ENCODE measurements at places on chromosomes 16 and 17.

GRCh38 chr16:58492066-58492465, 7.9 kb upstream of the NDRG4 start:
- DNase-seq, result no peak

DNA sequence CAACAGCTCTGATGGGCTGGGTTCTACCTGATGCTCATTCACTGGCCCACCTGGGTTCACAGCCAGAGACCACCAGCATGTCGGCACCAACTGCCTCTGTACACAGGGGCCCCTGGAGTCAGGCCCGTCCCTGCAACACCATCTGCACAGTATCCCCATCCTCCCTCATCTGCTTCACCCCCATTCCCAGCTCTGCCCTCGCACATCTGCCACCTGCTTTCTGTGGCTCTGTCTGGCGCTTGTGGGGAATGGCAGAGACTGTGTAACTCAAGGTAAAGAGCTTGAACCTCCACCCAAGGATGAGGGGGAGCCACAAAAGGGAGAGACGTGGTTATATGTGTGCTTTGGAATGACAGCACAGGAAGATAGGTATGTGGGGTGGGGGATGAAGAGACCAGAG, 27.2 kb downstream of the SMPD3 start:
- no peak for DNase-seq

- DNase-seq, result no peak
These were observed 27.7 kb upstream of the CBX4 start for GRCh38 chr17:79866791-79867518.

GRCh38 chr17:71292006-71292405, 828.8 kb upstream of the SOX9 start:
- DNase-seq, result no peak

GRCh38 chr16:48525201-48526057, 84.6 kb downstream of the N4BP1 start:
- DNase-seq, result no peak

- DNase-seq, result no peak
These were observed 583 bp upstream of the ZNF747 start for GRCh38 chr16:30535106-30535776.

DNA sequence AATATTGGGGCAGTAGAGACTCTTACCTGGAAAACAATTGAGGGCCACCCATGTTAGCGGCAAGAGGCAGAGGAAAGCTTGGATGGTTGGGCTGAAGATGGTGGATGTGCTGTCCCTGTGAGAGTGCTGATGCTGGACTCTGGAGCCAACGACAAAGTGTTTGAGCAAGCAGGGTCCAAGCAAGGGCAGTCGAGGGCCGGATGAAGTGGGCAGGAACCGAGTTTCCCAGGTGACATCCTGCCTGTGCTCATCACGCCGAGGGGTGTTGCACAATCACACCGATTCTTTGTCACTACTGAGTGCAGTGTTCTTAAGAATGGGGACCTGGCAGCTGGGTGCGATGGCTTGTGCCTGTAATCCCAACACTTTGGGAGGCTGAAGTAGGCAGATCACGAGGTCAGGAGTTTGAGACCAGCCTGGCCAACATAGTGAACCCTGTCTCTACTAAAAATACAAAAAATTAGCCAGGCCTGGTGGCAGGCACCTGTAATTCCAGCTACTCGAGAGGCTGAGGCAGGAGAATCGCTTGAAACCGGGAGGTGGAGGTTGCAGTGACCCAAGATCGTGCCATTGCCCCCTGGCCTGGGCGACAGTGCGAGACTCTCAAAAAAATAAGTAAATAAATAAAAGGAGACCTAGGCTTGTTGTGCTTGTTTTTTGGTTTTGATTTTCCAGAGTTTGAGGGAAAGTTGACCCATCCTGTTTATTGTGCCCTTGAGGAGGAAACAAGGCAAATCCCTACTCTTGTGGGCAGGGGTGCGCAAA, 6.1 kb downstream of the PYCARD start:
- no peak for DNase-seq

DNA sequence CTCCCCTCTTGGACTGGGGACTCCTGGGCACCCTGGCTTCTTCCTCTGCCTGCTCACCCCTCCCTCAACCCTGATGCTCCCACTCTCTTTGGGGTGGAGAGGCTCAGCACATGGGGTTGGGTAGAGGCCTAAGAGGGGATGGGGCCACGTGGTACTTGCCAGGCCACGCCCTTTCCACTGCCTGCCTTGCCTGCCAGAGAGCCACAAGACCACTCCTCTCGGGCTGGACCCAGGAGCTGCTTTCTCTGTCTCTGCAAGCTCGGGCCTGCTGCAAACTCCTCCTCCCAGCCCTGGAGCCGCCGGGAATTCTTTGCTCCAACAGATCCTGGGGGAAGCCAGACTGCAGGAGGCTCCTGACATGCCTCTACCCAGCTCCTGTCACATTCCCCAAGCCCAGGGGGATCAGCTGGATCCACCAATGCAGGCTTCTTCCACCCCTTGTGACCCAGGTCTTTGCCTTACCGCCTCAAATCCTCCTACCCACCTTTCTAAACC, 11.8 kb downstream of the DLX4 start:
- no peak for DNase-seq

- DNase-seq, result peak; percentile 43
These were observed 143.8 kb upstream of the CRHR1 start for GRCh38 chr17:45640141-45640850.

GRCh38 chr16:85421338-85422195, 191.6 kb upstream of the GSE1 start:
- DNase-seq, result no peak
